Hypothalamus (tissue), 51 donors: ENCODE measurements at places on chromosomes 1 and 21.

DNA sequence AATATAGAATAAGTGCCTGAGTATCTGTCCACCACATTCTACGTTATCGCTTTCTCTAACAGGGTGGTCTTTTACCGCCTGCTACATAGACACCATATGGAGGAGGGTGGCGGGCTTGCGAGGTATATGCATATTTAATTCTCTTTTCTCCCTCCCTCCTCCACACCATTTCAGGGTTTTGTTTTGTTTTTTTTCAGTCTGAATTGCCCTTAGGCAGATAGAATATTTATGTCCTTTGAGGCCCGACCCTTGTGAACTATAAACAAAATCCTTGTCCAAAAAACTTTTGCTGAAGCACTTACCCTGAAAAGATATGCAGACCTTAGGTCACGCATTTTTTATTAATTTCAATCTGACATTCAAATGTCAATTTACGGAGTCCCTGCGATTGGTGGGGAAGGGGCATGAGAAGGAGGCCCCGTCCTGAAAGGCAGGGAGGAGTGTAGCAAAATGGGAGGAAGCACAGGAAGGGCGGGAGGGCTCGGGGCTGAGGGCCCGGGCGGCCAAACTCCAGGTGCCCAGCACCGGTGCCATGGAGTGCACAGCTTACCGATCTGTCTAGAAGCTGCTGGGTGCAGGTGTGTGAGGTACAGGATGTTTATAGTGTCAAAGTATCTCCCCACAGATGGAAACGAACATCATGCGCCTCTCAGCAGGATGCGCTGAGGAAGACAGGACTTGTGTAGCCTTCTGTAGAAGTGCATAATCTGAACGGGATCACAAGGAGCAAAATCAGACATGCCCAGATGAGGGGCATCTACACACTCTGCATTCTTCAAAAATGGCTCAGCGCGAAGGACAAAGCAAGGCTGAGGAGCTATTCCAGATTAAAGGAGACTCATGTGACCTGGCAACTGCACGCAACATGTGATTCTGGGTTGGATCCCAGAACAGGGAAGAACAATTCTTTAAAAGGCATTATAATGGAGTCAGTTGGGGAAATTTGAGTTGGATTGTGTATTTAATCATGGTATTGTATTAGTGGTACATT is 68.8 kb upstream of the LYST start:
- DNase-seq = no peak

DNA sequence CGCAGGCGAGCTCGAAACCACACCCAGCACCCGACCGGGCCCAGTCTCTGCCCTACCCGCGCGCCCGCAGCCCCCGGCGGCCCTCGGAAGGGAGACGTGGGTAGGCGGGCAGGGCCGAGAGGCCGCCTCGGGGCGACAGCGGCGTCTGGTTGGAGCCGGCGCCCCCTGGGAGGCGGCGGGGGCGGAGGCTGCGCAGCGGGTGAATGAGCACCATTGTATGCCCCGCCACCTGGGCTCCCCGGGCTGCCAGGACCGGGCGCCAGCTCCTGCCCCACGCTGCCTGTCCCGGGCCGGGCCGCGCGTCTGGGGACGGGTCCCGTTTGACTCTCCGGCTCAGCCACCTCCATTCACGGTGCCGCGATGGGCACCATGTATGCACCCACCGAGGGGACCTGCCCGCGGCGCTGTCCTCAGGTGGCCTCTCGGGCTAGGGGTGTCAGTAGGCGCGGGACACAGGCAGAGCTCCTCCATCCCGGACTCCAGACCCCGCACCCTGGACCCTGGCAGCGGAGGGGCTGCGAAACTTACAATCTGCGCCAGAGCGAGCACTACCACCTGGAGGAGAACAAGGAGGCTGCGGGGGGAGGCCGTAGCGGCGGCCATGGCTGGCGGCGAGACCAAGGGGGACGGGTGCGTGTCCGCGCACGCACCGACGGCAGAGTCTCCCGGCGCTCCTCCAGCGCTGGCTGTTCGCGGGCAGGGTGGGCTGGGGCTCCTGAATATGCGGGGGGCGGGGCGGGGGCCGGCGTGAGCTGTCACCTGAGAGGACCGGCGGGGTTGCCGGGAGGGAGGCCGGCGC is at the start of gene COL9A2:
TSS of gene COL9A2 (minus strand) at position 692 of the 799 bp plus-strand sequence. CDS start at position 603, 89 bp downstream.
- DNase-seq = peak; percentile 90

DNA sequence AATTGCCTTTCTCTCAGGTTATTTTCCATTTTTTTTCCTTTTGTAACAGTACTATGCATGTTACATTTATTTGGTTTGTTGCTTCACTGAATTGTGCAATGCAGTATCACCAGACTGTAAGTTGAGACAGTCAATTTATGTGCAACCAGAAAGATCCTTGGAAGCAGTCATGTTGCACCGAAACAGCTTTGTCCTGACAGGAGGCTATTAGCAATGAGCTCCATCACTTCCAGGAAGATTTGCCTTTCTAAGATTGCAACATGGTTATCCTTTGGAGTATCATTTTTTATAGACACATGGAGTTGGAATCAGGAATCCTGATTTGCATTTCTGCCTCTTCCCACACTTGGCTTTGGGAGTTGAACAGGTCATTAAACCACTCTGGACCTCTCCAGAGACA is 84.5 kb upstream of the ST6GALNAC5 start:
- no peak for DNase-seq

- no peak for DNase-seq
Measured at GRCh38 chr1:104402178-104402577, 652.5 kb downstream of the AMY1C start.

DNA sequence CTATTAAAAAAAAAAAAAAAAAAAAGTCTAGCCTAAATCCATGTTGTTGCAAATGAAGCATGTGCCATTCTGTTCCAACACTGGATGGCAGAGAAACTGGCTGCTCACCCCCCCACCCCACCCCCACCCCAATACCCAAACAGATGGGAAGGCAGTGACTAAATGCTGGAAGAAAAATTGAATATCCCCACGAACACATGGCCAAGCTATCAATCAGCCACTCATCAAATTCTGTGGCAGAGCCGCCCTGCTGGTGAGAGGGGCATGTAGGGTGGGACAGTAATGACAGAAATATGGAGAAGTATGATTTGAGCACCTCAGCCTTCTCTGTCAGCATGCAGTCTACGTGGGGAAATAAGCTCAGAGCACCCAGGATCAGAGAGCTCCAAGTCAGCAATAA is 34.1 kb downstream of the OPTC start:
- DNase-seq = no peak

- DNase-seq = peak; percentile 55
Measured at GRCh38 chr1:2530513-2531361, 674 bp upstream of the HES5 start.

GRCh38 chr1:165862448-165862847 is 35.0 kb downstream of the UCK2 start:
- DNase-seq = no peak

DNA sequence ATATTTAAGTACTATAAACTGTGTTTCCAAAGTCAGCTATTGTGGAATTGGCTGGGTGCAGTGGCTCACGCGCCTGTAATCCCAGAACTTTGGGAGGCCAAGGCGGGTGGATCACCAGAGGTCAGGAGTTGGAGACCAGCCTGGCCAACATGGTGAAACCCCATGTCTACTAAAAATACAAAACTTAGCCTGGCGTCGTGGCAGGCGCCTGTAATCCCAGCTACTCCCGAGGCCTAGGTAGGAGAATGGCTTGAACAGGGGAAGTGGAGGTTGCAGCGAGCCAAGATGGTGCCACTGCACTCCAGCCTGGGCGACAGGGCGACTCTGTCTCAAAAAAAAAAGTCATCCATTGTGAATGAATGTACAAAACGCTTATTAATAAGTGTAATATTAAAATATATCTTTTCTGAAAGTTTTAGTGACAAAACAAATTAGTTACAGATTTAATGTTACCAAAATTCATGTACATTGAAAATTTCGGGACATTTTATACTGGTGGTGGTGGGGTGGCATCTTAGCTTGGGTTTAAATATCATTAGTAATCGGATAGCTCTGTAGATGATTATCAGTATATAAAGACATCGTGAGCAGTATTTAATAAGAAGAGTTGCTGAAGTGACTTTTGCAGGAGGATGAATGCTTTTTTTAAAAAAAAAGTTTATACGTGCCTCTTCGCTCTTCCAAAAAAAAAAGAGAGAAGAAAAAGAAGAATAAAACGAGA is 503 bp upstream of the SRSF11 start:
- no peak for DNase-seq

- DNase-seq = no peak
Measured at GRCh38 chr1:76727520-76727919, 139.8 kb upstream of the ST6GALNAC5 start.

DNA sequence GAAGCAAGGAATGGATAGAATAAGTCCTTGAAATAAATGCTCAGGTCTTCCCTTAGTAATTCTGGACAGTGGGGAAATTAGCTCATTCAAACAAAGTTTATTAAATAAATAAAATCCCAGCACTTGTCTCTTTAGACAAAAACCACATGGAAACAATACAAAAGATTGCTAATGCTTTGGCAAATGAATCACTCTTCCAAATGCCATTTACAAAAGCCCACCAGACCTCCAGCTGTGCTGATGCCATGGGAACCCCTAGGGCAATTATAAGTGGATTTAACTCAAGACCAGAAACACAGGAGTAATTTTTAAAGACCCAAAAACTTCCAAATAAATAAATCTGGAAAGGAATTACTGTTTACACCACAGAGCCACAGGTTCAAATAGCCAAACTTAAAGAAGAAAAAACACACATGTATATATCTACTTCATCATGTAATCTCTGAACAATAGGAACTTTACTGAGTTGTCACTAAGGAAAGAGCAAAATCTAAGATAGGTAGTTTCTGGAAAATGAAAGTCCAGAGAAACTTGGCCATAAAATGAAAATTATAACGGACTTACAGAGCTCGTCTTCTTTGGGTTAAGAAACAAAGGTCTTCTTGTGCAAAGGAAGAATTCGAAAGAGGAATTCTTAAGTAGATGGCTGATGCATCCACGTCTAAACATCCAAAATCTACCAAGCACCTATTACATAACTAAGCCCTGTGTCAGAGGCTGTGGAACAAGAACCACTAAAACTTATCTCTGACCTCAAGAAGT is 399.4 kb downstream of the SMYD3 start:
- DNase-seq = no peak

DNA sequence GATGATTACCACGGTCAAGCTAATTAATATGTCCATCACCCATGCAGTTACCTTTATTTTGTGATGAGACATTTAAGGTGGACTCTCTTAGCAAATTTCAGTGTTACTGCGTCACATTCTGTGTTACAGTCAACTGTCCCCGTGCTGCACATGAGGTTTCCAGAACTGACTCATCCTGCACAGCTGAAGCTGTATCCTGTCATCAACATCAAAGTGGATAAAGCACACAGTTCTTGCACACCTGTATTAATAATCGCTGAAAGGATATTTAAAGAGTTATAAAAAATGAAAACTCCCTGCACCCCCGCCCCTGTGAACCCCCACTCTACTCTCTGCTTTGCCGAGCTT is 3.4 kb upstream of the KRTAP10-5 start:
- DNase-seq = no peak

- no peak for DNase-seq
Measured at GRCh38 chr1:177848577-177848976, 121.3 kb downstream of the SEC16B start.

- no peak for DNase-seq
Measured at GRCh38 chr1:66374561-66375111, 159.3 kb upstream of the SGIP1 start.

- DNase-seq = no peak
Measured at GRCh38 chr1:61337441-61337951, 255.1 kb downstream of the NFIA start.

DNA sequence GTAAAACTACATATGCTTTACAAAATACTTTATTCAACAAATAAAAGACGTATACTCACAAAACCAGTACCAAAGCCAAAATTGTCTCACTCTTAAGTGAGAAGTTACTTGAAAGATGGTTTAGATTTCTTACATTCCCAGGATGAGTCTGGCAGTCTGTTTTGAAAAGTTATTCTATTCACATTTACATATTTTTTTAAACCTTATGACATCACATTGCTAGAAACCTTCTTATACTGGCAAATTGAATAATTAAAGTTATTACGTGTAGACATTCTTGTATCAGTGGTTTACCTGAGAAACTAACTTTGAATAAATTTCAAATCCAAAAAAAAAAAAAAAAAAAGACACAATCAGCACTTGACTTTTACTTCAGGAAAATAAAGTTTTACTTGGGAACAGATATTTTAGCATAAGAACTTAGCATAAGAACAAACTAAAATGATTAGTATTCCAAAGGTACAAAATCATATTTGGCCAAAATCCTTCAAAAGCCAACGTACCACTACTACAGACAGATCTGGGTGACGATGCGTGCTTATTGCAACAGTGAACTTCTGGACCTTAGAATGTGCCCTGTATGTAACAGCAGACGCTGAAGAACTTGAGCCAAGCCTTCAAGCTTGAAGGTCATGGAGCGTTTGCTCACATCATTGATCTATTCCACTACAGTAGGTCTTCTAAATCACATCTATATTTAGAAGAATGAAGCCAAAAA is 2.5 kb downstream of the CDC42BPA start:
- no peak for DNase-seq

DNA sequence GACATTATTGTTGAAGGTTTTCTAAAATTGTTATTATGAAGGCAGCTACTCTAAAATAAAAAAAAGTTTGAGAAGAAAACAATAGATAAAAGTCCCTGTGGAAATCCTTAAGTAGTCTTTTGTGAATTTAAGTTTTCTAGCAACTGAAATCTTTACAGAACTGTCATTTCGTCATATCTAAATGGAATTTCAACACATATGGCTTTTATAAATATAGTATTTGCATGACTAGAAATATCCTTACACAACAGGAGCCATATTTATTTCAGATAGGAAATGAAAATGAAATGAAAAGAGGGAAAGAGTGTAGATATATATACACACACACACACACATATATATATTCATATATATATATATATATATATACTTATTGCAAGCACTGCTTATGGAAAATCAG is 204.7 kb upstream of the RGS18 start:
- DNase-seq = no peak

GRCh38 chr1:186569856-186570255 is 108.9 kb upstream of the PDC start:
- DNase-seq = no peak

DNA sequence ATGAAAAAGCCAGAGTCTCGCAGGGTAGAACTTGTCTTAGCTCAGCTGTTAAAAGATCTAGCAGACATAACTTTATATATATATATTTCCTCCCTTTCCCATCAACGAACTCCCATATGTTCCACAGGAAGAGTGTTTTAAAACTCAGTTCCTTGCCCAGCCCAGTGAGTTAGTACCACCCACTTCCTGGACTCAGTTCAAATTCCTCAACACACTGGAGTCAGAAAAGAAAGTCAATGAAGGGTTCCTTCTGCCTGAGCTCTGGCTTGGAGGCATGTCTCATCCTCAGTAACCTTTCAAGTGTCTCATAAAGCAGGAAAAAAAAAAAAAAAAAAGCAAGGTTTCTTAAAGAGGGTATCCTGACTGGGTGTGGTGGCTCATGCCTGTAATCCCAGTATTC is 15.6 kb downstream of the TPM3 start:
- DNase-seq = no peak
